Iris pigment epithelial cell (primary cell): ENCODE measurements at places on chromosomes 1 and 21.
A peak's percentile ranks its signal among the peaks of the same experiment; 100 is the strongest.

- DNase-seq = no peak
Observed at GRCh38 chr1:84259989-84260388, 41.5 kb upstream of the SAMD13 start.

GRCh38 chr1:236615399-236616148 is 11.3 kb upstream of the HEATR1 start:
- no peak for DNase-seq

DNA sequence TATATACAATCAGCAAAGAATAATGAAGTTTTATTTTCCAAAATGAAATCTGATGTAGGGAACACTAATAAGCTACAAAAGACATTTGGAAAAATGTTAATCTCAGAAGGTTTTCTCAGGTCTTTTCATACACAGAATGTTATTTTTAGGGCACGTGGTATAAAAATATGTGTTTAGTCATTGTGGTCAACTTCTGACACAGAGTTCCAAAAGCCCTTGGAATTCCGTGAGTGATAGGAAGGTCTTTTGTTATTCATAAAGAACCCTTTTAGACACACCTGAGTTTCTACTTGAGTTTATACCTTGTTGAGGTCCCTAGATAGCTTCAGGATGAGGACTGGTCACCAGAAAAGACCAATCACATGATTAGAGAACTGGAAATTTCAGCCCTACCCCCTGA is 277.6 kb upstream of the NCAM2 start:
- DNase-seq = peak; percentile 21

GRCh38 chr21:28974531-28975227 is 18.0 kb downstream of the LTN1 start:
- no peak for DNase-seq

GRCh38 chr1:5623399-5623798 is 368.8 kb downstream of the NPHP4 start:
- DNase-seq = no peak
